Pulmonary artery endothelial cell (primary cell): ENCODE measurements at places on chromosomes 12 and 14. TPM values are rescaled to one million over a fixed set of nuclear protein-coding genes. Genes with fewer than 3 reads are reported as not detected.

DNA sequence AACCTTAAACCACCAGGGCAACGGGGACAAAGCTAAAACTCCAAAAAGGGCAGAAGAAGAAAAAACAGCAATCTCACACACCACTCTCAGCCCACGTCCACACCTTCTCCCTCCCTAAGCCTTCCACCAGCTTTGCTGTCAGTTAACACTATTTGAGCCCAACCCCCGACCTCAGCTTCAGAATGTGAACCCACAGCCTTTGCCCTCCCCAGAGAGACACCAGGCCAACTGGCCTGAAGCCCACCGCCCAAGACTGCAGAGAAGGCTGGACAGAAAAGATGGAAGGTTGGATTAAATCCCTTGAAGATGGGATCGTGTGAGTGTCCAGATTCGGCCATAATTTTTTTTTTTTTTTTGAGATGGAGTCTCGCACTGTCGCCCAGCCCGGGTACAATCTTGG lies 22.4 kb downstream of the IRF2BPL start:
- DNase-seq: no peak

DNA sequence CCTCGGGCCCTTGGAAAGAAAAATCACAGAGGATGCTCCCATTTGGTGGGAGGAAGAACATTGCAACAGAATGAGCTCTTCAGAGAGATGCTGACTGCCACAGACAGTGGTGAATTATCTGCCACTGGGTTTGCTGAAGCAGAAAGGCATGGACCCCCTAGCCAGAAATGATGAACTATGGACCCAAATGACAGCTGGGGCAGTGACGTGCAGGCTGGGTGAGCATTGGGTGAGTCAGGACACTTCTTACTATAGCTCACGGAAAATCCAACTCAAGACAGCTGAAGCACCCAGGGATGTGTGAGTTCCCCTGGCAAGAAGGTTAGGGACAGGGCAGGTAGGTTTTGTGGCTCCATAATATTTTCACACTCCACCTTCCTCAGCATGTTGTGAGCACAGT lies 993.2 kb downstream of the BCL11B start:
- DNase-seq: no peak

DNA sequence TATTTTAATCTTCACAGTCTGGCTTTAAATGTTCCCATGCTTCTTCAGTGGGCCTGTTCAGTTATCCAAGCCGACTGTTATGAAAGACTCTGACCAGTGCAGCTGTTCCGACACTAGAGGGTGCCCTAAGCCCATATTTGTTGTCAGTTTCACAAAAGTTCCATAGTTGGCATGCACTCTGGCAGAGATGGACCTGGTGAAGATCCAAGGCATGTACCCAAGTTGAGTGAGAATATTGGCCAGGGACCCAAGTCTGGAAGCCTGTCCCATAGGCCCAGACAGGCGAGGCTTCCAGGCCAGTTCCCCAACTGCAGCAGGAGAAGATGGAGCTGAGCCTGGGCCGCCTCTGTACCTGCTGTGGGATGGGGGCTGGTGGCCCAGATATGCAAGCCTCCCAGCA lies 27.4 kb upstream of the GUCY2C start:
- peak; percentile 10 for DNase-seq

DNA sequence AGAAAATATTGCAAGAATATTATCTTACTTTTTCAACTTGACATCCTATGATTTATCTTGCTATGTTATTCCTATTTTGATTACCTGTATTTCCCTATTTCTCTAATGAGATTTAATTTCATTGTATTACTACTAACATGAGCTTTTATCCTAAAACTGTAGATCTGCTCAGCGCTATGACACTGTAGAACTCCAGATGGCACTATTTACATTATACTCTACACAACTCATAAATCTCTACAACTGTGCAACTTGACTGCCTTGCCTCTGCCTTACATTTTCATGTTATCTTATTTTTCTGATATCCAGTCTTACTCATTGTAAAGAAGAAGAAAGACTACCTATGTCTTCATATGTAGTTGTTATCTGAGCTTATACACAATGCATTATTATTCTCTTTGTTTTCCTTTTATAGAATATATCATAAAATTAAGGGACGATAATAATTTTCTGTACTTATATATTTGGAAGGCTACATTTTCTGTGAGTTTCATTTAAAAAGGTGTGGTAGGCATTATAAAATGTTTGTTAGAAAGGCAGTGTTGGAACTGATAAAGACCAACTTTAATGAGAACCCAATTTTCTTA lies 24.1 kb downstream of the NUP37 start:
- DNase-seq: no peak

DNA sequence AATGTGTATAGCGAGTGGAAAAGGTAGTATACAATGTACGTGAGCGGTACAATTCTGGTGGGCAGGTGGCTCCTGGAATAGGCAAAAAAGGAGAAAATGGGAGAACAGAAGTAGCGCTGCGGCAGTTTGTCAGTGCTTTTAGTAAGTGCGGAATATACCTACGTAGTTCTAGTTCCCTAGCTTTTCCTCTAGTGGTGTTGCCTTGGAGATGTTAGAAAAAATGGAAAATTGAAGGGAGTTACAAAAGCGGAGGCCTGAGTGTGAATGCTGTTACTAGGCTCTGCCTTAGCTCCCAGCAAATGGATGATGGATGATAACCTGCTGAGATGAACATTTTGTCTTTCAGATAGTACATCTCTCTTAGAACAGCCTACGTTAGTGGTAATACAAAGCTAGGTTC lies 1.1 kb downstream of the TTC8 start:
- DNase-seq: no peak

- no peak for DNase-seq
These were observed 249.6 kb upstream of the SOX5 start for GRCh38 chr12:24198936-24199671.

DNA sequence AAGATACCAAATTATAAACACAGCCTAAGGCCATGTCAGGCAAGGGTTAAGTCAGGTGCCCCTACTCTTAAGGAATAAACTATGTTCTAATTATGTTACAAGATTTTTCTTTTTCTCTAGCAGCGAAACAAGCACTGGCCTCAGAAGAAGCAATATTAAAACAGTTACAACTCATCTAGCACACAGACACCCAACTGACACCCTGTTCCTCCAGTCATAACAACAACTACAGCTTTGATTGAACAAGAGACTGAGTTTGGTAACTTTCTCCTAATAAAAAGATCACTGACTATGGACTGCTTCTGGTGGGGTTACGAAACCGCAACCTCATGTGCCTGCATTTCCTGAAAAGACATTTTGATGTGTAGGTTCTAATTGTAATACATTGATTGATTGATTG lies 3.3 kb upstream of the DAO start:
- DNase-seq: no peak

GRCh38 chr12:69495071-69495470 lies 24.9 kb downstream of the FRS2 start:
- DNase-seq: no peak

Gene NID2
- total RNA-seq: 27.9 and 65.0 TPM in 2 replicates

- DNase-seq: no peak
These were observed 5.0 kb downstream of the IGF1 start for GRCh38 chr12:102475355-102475754.

Gene SYNDIG1L
- not detected in 2 replicates for total RNA-seq

DNA sequence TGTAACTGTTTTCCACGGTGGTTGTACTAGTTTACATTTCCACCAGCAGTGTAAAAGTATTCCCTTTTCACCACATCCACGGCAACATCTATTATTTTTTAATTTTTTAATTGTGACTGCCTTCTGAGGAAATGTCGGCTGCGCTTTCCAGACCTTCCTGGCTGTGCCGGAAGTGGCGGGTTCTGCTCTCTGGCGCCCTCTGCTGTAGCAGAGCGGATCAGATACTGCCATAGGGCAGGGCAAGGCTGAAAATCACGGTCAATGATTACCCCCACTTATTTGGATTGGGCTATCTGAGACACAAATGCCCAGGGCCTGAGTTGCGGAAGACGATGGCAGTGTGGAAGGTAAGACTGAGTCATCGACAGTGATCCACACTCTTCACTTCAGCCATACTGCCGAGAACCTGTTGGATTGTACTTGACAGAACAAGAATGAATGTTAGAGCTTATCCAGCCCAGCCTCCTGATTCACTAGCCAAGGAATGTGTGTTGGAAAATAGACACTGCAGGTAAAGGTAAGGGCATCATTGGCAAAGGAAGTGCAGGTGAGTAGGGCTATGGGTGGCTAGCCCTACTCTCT lies 124.2 kb downstream of the NTF3 start:
- no peak for DNase-seq

DNA sequence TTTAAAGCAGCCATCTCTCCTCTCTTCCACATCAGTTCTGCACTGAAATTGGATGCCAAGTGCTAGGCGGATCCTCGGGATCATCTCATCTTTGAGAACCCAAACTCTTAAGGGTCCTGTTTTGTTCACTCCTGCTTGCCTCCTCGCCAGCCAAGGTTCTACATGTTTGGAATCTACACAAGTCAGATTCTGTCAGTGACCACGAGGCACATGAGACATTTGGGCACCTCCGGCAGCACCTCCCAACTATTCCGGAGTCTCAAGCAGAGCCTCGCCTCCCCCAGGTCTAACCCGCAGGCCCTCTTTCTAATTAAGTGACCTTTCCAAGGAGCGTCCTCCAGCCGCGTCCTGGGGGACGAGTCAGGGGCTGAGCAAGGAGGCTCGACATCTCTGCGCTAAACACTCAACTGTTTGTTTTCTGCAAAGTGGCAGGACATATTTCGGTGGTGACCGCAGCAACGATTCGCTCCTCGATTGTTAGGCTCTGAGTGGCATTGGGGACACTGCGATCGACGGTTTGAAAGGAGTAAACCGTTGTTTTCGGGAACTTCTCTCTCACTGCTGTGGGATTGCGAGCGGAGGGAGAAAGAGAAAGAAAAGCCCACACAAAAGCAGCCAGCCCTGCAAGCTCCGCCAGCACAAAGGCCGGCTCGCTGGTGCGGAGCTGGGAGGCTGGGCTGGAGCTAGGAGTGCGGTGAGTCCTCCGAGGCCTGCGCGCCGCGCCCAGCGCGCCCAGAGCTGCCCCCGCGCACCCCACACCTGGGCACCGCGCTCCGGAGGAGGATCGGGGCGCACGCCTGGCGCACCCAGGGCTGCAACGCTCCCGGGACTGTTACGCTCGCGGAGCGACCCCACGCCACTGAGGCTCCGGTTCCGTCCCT lies 640 bp downstream of the ARMH4 start:
- no peak for DNase-seq

- DNase-seq: no peak
These were observed 22.8 kb downstream of the EXOC5 start for GRCh38 chr14:57245941-57246340.

DNA sequence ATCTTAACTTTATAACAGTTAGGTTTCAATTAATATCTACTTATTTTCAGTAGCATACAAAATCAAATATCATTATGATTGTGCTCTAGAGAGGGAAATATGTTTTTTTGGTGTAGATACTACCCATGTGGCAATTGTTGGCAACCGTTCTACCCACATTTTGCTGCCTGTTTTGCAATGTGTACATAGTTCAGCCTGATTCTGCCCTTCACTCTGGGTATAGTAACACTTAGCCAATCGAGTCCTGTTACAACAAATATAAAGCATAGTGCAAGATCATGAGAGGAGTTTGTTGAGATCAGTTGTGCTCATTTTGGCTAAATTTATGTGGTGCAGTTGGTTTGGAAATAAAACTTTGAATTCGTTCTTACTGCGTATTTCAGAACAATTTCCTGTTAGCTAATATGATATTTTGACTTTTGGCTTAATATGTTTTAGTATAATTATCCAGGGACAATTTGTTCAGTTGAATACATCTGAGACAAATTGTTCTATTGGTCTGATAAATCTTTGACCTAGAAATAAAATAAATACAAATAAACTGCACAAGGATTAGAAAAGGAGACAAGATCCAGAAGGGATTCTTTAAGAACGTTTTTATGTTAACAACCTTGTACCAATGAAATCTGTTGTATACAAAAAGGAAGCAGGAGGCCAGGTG lies 76.9 kb downstream of the ATF7IP start:
- no peak for DNase-seq

Gene TGM1
- total RNA-seq: 0.40 and 0.74 TPM in 2 replicates

GRCh38 chr14:71202881-71203280 lies 295.6 kb downstream of the PCNX1 start:
- DNase-seq: no peak

Gene GPR65
- total RNA-seq: 0.07 TPM in 2 replicates

DNA sequence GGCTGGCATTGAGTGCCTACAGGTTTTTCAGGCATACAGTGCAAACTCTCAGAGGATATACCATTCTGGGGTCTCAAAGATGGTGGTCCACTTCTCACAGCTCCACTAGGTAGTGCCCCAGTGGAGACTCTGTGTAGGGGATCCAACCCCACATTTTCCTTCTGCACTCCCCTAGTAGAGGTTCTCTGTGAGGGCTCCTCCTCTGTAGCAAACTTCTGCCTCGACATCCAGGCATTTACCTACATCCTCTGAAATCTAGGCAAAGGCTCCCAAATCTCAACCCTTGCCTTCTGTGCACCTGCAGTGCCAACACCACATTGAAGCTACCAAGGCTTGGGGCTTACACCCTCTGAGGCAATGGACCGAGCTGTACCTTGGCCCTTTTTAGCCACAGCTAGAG lies 179.2 kb downstream of the CCDC91 start:
- DNase-seq: no peak

Gene PMCH
- 0.32 and 0.66 TPM in 2 replicates for total RNA-seq

- DNase-seq: no peak
These were observed 18.9 kb upstream of the CMKLR1 start for GRCh38 chr12:108357834-108358579.

Gene IL26
- not detected in 2 replicates for total RNA-seq

Gene SLC25A47
- 0.04 TPM in 1 of 2 replicates, not detected in the other for total RNA-seq

Gene CYP27B1
- 0.35 and 0.66 TPM in 2 replicates for total RNA-seq

DNA sequence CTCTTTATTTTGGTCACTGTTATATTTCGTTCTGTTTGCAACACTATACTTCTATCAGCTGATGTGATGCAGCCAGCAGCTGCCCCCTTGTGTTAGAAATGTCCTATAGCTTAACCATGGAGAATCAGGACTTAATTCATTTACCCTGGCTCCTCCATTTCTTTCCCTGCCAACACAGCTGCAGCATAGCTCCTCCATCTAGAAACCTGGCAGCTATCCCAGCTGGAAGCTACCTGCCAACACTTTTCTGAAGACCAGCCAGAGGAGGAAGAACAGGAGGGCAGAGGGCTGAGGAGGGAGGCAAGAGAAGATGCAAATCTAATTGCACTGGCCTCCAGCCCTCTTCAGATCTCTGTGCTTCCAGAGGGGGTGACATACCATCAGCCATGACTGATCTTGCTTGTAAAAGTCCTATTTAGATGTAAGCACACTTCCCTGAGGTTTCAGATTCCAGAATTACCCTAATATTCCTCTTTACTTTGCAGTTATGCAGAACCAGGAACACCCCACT lies 156.8 kb upstream of the TMEM260 start:
- DNase-seq: peak; percentile 49

- no peak for DNase-seq
These were observed 171.2 kb downstream of the ERC1 start for GRCh38 chr12:1162081-1162760.
